ENCODE measurements at places on chromosomes 11 and 22.
A peak's percentile ranks its signal among the peaks of the same experiment; 100 is the strongest.

DNA sequence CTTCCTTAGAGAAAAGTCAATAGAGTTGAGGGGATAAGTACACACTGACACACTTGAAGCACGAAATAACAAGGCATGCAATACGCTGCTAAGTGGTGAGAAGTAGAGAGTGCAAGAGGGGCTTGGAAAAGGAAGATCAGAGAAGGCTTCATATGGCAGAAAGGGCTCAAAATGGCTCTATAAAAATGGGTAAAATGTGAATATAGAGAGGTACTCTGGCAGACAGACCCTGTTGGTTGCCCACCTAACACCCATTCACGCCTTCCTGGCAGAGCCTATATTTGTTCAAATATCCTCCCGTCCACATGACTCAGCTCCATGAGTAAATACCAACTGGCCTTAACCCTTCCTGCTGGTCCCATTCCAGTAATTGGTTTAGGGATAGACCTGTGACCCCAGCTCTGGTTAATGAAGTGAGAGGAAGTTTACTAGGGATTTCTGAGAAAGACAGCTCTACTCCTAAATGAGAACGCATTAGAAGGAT is 38.9 kb upstream of the CCDC34 start:
- DNase-seq: no peak

- peak; percentile 29 for DNase-seq
Measured at GRCh38 chr11:120929664-120930154, 94.2 kb upstream of the TBCEL start.

- no peak for DNase-seq
Measured at GRCh38 chr11:130211144-130211543, 51.6 kb downstream of the ST14 start.

- DNase-seq: no peak
Measured at GRCh38 chr11:75432911-75433321, at the start of gene KLHL35. Gene KLHL35 (minus strand): TSS chr11:75433203. CDS start chr11:75430629, 2,574 bp downstream.

GRCh38 chr22:38030311-38031133 is 26.7 kb upstream of the PICK1 start:
- no peak for DNase-seq

DNA sequence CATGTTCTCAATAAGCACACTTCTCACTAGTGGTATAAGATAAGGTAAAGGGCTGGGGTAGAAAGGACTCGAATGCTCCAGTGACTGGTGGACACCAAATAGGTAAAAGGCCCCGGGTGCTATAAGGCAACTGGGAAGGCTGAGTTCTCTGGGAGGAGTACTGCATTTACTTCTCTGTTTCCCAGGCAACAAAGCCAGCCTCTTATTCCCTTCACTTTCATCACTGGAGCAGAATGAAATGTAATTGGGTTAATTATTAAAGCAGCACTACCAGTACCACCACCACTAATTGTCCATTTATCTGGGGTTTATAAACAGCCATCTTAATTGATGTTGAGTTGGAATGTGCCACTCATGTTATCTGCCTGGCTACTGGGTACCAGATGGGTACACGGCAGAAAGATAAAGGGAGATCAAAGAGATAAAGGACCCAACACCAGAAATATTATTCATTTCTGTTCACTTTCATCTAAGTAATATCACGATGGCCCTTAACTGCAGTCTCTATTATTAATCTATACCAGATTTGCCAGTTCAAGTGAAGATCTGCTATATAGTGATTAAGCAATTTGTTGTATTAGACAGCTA is 94.4 kb upstream of the CHRM4 start:
- DNase-seq: no peak

- DNase-seq: peak; percentile 12
Measured at GRCh38 chr11:5600374-5600851, 4.0 kb downstream of the TRIM6 start.

GRCh38 chr22:25775531-25775930 is 33.5 kb downstream of the MYO18B start:
- DNase-seq: no peak

- no peak for DNase-seq
Measured at GRCh38 chr22:45227645-45228400, 12.9 kb downstream of the KIAA0930 start.

- DNase-seq: no peak
Measured at GRCh38 chr11:8814923-8815240, 96.1 kb upstream of the AKIP1 start.

DNA sequence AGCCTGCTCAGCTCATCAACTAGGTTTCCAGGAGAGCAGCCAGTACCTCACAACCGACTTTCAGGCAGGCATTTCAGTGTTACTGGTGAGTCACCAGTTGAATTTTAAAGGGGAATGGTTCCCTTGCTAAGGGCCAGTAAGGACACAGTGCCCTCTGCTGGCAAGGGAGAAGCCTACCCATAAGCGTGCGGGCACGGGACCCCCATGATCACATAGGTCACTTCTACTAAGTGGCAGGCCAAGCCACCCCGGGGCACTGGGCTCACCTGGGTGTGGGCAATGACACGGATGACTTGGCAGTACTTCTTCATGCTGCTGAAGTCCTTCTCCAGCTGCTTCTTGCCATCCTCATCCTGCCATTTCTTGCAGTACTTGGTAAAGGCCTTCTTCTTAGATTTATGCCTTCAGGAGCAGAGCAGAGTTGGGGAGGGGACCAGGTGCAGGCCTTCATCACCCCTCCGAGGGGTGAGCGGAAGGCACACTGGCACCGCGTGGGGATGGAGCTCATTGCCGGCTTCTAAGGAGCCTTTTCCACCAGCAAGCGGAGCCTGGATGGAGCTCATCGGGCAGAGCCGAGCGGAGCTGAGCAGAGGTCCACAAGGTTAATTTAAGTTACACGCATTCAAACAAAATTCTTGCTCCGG is 2.9 kb downstream of the RPL3 start:
- peak; percentile 59 for DNase-seq

DNA sequence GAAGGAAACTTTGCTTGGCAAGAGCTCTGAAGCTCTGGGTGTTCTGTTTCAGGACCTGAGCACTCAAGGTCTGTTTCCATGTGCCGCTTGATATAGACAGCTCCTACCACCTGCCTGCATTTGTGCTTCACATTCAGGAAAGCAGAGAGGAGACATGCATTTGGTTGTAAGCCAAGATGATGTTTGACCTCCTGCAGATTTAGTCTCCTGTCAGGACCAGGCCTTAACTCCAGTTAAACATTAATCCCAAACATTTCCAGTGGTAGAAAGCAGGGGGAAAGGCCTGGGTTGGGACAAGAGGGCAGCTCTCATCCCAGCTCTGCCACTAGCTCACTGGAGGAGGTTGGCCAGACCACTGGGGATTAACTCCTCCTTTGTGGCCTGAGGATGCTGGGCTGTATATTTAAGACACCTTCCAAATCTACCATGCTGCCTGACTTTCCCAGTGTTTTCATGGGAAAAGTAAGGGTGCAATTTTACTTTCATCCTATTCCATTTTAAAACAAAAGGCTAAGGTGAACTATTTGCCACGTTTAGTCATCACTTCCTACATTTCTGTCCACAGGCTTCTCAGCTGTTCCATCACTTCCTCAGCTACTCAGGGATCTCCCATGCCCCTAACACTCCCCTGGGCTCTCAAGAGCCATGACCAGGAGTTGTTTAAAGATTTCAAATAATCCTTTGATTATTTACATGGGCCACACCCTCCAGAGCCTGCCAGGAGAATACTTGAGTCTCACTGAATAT is 80.9 kb downstream of the INSC start:
- DNase-seq: no peak

GRCh38 chr11:17803754-17804334 is 69.3 kb downstream of the KCNC1 start:
- DNase-seq: no peak

GRCh38 chr11:119389611-119390254 is 8.2 kb upstream of the USP2 start:
- no peak for DNase-seq

DNA sequence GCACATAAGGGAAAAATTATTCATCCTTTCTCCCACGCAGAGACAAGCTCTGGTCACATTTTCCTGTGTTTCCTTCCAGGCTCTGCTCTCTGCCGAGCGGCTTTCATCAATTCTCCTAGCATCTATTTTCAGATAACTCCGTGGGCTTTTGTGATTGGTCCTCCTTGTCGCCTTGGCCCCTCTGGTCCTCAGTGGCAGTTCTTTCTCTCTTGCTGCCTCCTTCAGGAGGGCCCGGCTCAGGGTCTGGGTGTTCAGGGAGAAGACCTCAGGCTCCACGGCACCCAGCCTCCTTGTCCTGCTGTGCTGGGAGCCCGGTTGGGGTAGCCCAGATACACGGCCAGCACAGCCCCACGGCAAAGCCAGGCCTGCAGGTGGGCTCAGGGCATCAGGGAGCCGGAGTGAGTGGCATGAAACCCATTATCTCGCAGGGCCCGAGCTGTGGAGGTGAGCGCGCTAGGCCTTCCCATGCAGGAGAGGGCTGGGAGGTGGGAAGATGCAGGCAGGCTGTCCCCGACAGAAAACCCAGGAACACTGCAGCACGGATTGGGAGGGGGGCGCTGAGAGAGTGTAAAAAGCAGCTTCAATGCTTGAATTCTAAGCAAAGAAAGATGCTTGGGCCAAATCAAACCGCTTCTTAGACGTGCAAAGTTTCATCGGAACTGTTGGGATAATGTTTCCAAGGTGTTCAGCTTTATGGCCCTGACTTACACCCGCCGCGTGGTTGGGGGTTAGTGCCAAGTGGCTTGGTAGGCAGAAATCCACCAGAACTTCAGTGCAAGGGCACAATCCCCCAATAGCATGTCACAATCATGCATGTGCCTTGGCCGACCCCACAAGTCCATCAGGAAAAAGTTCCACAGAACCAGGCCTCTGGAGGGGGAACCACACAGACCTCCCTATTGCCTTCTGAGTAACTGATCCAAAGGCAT is 81.9 kb upstream of the WNT7B start:
- DNase-seq: no peak

DNA sequence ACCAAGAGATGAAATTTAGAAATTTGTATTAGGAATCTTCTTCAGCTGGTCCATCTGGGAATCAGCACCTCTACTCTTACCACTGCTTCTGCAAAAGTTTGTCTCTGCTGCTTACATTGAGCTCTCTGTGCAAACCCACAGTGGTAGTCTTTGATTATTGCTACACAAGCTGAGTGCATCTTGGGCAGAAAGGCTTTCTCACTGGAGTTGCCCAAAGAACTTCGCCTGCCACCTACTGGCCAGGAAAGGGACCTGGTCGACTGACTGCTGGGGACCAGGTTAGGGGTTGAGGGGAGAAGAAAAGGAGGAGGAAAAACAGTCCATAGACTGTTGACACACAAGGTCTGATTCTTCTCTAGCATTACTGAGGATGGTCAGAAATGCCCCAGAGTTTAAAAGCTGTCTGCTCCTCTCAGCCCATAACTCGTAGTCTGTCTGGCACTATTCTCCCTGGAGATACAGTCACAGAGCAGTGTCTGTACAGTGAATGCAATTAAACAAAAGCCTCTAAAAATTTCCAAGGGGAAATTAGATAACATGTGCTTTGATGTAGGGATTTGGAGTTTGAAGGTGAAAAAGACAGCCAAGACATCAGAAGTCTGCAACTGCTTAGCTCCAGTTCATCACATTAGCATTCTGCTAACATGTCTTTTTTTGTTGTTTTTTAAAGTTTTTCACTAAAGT is 215.0 kb upstream of the CTSC start:
- peak; percentile 37 for DNase-seq

DNA sequence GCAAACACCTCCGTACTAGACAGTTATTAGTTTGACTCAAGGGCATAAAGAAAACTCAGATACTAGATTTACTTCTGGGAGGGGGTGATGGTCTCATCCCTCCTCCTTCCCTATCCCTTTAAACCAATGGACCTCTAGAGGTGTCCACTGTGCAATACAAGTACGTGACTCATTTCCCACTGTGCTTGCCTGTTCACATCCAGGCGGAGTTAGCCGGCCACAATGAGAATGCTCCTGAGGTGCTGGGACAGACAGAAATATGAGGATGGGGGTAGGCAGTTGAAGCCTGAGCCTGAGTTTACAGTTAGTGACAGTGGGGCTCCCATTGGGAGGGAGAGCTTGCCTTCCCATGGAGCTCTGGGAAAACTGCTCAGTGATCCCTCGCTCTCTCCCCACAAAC is 8.4 kb upstream of the PMM1 start:
- no peak for DNase-seq

- no peak for DNase-seq
Measured at GRCh38 chr11:121321614-121322243, 29.2 kb downstream of the SC5D start.

DNA sequence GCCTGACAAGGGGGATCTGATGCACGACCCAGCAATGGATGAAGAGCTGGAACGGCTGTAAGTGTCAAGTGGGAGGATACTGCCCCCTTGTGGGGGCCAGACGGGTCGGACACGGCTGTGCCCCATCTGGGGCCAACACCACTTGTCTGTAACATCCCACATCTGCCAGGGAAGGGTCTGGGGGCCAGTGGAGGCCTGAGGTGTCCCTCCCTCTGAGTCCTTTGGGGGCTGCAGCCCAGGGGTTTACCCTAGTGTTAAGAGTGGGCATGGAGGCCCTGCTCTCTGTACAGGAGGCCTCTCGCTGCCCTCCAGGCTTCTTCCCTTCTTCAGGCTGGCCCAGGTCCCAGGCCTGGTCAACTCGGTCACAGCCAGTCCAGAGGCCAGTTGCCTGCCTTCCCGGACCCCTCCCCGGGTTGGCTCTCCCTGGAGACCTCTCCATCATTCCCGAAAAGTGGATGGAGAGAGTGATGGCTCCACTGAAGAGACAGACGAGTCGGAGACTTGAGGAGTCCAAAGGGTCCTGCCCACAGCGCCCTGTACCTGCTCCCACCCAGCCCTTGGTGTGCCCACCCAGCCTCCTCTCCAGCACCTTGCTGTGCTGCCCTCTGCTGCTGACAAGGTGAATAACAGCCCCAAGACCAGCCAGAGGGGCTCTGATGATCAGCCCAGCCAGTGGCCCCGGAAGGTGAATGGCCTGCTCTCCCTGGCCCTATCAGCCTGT is 15.4 kb downstream of the ARFGAP2 start:
- DNase-seq: no peak

DNA sequence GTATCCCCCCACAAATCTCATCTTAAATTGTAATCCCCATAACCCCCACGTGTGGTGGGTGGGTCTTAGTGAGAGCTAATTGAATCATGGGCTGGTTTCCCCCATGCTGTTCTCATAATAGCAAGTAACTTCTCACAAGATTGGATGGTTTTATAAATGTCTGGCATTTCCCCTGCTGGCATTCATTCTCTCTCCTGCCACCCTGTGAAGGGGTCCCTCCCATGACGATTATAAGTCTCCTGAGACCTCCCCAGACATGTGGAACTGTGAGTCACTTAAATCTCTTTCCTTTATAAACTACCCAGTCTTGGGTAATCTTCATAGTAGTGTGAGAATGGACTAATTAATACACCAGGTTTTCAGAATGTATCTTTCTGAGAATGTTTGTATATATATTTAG is 1159.4 kb downstream of the FAM181B start:
- DNase-seq: no peak

GRCh38 chr22:40376149-40376548 is 5.8 kb downstream of the SGSM3 start:
- DNase-seq: no peak

GRCh38 chr11:11444027-11444803 is 91.2 kb upstream of the CSNK2A3 start:
- no peak for DNase-seq

DNA sequence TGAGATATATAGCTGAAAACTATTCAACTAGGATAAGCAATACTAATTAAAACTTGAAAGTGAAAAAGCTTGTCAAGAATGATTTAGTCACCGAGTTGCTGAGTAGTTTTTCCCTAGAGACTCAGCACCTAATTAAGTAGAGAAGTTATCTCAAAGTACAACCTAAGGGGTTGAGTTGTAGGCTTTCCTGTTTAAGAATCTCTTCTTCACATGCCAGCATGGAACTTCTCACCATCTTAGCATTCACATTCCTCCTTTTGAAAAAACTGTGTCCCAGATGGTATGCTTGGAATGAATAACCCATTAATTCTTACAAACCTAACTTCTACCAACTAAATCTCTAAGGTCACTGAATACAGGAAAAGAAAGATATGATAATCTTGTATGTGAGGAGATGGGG is 303.3 kb upstream of the ZC3H12C start:
- no peak for DNase-seq

Data from stimulated activated CD8-positive, alpha-beta memory T cell treated with anti-CD3 and anti-CD28 coated beads, Interleukin-2, amount 100 ng/mL, for 48 hours (primary cell).